AG09309 (cell line): ENCODE measurements at places on chromosomes 11 and 22.
A peak's percentile ranks its signal among the peaks of the same experiment; 100 is the strongest.

- DNase-seq, result no peak
Measured at GRCh38 chr11:2091112-2091746, 48.0 kb downstream of the IGF2 start.

GRCh38 chr22:21837248-21837979 is 30.0 kb downstream of the MAPK1 start:
- peak; percentile 53 for DNase-seq

DNA sequence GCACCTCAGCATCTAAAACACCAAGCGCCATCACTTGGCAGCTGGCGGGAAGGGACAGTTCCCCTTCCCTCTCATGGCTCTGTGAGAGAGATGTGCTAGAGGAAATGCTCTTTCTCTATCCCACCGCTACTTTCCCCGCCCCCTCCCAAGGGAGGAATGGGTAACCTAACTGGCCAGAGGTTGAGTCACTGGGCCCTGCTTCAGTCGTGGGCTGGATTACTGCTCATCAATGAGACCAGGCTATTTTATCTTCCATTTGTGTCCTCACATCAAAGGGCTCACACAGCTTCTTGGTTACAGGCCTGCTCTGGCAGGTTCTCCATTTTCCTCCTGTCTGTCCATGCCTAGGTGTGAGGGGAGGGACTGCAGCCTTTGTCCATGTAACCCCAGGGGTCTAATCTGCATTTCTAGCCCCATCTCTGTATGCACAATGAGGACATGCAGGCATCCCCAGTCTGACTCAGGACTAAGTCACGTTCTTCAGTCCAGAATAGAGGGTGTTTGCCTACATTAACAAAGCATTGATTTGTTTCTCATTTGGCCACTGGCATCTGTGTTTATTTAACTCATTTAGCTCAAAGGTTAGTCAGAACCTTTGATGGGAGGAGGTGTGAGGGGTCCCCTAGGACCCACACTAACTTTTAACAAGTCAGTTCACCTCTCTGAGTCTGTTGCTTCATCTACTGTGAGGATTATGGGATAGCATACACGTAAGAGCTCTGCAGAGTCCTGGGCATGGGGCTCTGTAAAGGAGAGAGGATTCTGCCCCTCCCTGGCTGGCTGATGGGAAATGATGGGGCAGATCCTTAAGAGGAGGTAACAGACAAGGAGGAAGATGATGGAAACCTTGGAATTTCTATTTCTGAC is 99.1 kb downstream of the XRRA1 start:
- no peak for DNase-seq

DNA sequence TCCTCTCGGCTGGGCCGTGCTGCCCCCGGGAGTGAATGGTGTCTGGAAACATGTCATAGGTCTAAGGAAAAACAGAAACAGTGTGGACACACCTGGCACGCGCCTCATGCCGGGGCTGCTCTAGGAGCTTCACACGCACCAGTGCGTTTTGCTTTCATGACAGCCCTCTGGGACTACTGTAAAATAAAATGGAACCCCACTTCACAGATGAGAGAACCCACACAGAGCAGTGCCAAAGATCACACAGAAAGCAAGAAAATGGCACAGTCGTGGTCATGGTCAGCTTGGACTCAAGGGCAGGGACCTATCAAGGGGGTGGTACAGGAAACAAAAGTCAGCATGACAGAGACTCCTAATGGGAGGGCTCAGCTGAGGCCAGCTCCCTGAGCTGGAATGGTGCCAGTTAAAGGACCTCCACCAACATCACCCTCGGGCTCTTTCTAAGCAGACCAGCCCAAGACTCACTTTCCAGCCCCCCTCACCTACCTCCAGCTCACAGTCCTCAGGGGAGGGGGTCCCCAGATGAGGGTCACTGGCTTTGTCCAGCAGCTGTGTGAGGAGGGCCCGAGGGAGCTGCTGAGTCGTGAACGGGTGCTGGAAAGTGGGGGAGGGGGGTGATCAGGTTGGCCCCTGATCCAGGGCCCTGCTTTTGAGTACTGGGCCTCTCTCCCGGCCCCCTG is 3.3 kb downstream of the MAP4K2 start:
- no peak for DNase-seq

- DNase-seq, result no peak
Measured at GRCh38 chr22:37906364-37907008, 389 bp downstream of the MICALL1 start.

GRCh38 chr11:9273376-9274336 is 8.5 kb upstream of the DENND5A start:
- DNase-seq, result peak; percentile 33

DNA sequence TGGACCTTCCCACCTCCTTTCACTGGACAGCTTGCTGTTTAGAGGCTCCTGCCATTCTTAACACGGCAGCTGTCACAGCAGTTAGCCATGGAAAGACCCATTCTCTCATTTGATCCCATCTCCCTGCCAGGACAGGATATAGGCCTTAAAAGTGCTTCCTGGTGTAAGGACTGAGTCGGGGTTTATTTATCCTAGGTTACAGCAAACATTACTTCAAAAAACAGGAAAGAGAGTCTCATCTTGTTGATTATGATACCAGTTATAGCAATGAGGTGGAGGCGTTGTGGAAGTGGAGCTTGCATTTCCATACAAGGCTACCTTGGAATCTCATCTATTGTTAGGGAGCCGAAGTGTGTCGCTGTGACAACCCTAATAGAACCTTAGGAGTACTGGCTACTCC is 17.4 kb upstream of the ETS1 start:
- no peak for DNase-seq

DNA sequence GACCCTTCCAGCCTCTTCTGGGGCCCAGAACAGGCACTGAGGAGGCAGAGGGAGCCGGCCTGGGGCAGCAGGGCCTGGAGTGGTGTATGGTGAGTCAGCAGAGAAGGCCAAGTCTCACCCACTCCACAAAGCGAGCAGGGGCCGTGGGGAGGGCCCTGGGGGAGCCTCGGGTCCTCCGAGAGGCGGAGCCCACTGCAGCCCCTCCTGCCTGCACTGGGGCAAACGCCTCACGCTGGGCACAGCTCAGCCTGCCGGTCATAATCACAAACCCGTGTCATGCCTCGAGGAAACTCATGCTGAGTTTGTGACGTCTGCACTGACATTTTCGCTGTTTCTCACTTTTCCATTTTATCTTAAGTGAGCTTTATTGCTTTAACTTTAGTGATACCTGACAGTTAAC is 38.4 kb downstream of the TOLLIP start:
- DNase-seq, result no peak

DNA sequence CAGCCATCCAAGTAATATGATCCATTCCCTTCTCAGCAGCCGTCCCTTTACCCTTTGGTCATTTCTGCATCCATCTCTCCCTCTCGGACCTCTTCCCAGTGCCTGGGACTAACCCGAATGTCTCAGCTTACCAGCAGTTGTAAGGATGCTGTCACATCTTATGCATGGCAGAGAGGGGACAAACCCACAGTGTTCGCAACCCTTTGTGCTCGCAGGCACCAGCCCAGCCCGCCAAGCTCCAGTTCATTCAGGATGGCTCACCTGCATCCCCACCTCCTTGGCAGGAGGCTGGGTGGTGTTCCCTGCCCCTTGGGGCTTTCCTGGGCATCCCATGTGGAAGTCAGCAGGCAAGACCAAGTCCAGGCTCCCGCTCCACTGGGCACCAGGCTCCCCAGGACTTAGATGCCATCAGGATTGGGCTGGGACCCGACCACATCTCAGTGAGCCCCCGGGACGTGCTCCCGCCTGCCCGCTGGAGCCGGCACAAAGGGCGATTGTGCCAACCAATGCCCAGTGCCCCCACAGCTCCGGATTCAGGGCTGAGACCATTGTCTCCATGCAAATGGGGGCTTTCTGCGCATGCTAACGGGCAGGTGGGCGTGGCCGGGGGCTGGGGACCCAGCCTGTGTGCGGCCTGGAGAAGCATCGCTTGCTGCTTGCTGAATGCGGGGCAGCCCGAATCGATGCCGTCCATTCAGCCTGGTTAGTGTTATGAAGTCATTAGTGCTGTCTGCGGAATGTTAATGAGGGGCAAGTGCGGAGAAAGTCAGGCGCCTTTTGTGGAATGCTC is 108.6 kb downstream of the KCNQ1OT1 start:
- DNase-seq, result no peak

DNA sequence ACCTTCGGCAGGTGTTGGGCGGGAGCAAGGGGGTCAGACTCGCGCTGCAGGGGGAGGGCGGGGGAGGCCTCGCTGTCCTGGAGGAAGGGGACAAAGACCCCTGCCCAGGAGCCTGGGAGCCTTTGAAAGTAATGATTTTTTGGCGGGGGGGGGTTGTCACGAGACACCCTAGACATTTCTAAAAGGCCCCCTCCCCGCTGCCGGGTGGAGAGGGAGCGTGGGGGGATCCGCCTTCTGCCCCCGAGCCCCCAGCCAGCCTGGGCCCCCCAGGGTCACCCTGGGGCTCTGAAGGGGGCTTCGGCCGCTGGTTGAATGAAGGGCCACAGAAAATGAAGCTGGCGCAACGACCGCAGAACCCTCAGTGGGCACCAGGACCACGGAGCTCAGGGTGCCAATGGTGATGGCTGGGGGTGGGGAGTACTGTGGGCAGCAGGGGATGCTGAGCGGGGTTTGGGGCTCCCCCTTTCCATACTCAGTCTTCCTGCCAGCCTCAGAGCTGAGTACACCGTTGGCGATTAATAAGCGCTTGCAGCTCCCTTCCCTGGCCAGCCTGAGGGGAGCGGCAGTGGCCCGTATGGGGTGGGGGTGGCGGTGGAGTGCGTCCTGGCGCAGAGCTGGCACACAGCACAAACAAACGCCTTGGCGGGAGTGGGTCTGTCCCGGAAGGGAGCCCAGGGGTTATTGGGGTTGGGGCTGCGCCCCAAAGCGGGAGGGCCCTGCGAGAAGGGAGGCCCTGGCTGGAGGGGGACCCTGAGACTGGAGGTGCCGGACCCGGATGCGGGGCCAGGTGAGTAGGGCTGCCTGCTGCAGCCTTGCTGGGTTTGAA is 1.2 kb upstream of the DUSP8 start:
- DNase-seq, result no peak

GRCh38 chr11:113570906-113571305 is 95.7 kb upstream of the DRD2 start:
- no peak for DNase-seq

GRCh38 chr11:121372671-121373429 is 79.3 kb upstream of the SORL1 start:
- no peak for DNase-seq

DNA sequence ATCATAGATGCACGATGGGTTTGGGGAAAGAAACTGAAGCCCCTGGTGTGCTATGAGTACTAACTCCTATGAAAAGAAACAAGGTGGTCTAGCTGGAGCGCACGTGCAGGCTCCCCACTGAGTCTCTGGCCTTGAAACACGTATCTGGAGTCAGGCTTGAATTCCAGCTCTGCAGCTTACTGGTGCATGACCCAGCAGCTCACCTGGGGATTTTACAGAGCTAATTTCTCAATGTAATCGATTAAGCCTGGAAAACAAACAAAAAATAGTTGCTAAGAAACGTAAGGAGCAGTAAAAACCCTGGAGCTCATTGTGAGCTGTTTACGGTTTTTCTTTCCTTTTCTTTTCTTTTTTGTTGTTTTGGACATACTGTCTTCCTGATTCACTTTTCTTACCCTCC is 12.3 kb downstream of the KCNJ1 start:
- no peak for DNase-seq

- no peak for DNase-seq
Measured at GRCh38 chr11:124036666-124037065, 4.5 kb downstream of the OR10G7 start.

DNA sequence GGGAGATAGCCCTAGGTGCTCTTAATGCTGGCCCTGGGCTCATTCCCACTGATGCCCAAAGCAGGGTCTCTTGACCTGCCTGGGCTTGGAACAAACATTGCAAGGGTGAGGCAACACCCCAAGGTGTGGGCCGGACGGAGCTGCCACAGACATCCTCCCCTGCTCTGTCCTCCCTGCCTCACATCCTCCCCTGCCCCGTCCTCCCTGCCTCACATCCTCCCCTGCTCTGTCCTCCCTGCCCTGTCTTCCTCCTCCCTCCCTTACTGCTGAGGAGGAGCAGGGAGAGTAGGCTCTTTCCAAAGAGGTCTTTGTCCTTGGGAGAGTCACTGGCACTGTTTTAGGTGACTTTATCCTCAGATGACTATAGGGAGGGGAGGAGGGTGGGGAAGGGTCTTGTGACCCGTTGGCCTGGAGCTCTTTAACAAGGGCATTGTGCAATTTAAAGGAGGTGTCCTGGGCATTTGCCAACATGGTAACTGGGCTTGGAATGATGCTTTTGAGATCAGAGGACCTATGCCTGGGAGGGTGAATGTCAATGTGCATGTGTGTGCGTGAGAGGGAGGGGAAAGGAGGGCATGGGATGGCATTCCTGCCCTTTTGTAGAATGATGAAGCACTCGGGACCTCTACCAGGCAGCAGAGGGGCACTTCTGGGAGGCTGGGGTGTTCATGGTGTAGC is 700 bp downstream of the FAM180B start:
- DNase-seq, result no peak

GRCh38 chr11:111352231-111352746 is 26.8 kb downstream of the POU2AF1 start:
- DNase-seq, result no peak

- no peak for DNase-seq
Measured at GRCh38 chr11:69914286-69915150, 95.3 kb upstream of the FGF3 start.

- DNase-seq, result no peak
Measured at GRCh38 chr11:83554876-83555275, 268.7 kb upstream of the CCDC90B start.

GRCh38 chr11:109026891-109027489 is 362.1 kb downstream of the DDX10 start:
- no peak for DNase-seq

DNA sequence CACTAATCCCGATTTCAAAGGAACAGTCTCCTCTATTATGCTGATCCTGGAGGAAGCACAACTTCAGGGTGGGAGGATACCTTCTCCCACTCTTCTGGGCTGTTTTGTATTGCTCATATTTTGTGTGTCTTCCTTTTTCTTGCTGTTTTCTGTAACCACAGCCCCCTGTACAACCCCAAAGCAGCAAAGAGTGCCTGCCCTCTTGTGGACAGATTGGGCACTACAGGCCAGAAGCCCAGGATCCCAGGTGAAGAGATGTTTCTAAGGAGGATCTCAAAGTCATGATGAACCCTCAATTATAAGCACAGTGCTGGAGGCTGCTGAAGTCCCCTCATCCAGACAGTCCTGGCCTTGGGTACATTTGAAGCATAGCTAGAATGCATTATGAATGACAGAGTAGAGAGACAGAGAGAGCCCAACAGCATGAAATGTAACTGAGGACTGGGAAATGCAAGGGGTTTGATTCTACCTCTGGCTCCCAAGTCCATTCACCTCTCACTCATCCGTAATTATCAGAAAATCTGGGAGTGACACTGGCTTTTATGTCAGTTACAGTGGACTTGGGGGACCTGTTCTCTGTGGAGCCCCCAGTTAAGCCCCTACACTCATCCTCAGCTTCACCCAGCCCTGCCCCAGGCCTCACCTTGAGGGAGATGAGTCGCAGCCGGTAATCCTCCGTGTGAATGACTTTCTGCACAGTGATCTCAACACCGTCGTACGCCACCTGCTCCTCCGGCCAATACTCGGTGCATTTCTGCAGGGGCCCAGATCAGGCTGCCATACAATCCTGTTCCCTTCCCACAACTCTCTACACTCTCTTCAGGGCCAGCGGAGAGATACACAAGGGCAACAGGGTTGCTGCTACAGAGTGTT is 6.2 kb upstream of the IGSF22 start:
- DNase-seq, result no peak

- DNase-seq, result no peak
Measured at GRCh38 chr11:23124996-23125395, 264.7 kb upstream of the CCDC179 start.

- DNase-seq, result no peak
Measured at GRCh38 chr11:86547727-86548126, 124.7 kb downstream of the ME3 start.
